ENCODE measurements at places on chromosomes 11 and 22.

DNA sequence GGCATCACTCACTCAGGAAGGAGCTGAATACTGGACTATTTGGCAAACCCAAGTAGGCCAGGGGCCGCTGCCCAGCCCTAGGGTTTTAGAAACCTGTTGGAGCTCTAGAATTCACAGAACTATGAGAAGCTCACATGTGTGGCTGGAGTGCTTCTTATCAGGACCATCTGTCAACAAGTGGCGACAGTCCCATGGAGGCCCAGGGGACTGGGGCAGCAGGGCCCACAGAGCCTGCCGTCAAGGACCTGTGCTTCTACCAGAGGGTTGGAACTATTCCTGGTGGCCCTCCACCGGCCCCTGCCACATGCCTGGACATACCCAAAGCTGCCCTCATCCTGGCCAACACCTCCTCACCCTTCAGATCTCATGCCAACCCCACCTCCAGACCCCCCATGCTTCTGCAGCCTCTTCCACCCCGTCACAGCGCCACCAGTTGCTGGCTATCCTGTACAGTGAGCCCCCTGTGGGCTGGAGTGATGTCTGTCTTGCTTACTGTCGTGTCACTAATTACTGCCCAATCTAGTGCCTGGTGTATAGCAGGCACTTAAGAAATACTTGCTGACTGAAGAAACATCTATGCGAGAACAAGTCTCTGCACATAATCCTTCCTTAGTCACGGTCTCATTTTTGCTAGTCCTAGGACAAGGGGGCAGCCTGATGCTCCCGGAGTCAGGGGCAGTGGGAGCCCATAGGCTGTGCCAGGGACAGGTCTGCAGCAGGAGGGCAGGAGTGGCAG, 27.2 kb upstream of the RASL10A start:
- no peak for DNase-seq

GRCh38 chr22:47200273-47201051, 438.0 kb downstream of the TBC1D22A start:
- no peak for DNase-seq

DNA sequence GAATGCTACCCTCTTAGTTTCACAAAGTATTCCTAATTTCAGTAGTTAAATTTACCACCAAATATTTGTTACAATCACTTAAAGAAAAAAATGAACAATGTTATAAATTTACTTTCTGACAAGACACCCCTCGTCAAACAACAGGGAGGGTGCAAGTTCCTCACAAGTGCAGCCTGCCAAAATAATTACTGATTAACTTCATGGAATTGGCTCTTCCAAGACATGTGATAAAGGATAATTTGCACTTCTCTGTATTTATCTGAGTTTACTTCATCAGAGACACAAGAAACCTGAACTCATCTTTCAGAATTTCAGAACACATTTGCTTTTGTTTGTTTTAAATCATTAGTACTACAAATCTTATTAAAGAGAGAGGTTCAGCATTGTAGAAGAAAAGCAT, 66.5 kb downstream of the LARGE2 start:
- DNase-seq: no peak

GRCh38 chr11:119752345-119752871, 23.4 kb upstream of the NECTIN1 start:
- DNase-seq: no peak

GRCh38 chr11:123186286-123186685, 8.8 kb downstream of the CLMP start:
- no peak for DNase-seq

GRCh38 chr11:105618343-105618955, 8.6 kb downstream of the GRIA4 start:
- DNase-seq: no peak

DNA sequence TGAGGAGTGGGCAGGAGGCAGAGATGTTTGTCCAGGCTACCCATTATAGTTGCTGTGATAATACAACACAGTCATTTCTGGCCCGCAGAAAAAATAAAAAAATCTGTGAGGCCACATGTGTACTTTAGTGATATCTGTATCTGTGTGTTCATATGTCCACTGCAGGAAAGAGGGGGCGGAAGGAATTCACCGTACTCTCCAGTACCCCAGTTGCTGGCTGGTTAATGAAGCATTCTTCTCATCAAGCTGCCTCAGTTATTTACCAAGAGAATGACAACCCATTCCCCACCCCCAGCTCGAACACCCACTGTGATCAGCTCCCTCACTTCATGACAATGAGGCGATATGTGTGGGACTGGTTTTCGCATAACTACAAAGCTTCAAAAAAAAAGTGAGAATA, 309.3 kb downstream of the SOX6 start:
- DNase-seq: no peak

- peak; percentile 49 for DNase-seq
These were observed at the start of gene TRIM6 for GRCh38 chr11:5596607-5597201. TSS of gene TRIM6 (plus strand) at chr11:5596637. CDS start at chr11:5596898, 261 bp downstream.

GRCh38 chr11:123273616-123274015, 78.6 kb upstream of the CLMP start:
- DNase-seq: no peak

DNA sequence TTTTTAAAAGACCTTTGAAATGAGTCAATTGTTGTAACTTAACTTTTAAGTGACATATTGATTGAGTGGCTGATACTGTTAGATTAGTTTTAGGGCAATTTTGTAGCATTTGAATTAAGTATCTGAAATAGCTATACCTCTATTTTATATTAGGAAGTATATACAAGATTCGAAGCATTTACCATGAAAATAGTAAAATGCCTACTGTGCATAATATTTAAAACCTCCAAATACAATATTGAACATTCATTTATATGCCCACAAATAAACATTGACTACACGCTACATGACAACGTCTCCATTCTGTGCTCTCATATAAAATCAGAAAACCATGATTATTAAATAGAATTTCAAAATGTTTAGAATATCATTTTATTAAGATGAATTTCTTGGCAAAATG, 14.5 kb downstream of the SOX6 start:
- DNase-seq: no peak

DNA sequence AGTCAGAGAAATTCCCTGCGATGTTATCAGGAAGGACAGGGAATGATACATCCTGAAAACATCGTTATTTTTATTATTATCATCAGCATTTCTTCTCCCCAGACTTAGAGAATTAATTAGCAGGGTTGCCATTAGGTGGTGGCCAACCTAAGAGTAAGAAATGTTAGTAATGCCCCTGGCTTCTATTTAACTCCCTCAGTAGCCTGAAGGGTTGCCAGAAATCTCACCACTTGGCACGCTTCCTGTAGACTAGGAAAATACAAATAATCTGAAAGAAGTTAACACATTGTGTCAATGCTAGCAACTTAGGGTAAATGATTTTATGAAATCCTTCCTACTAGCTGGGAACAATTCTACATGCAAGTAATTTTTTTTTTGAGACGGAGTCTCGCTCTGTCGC, 45.5 kb downstream of the ENDOD1 start:
- no peak for DNase-seq

GRCh38 chr11:129249923-129250322, 57.8 kb upstream of the ARHGAP32 start:
- DNase-seq: no peak

GRCh38 chr11:12831471-12832202, 157.4 kb downstream of the TEAD1 start:
- no peak for DNase-seq

DNA sequence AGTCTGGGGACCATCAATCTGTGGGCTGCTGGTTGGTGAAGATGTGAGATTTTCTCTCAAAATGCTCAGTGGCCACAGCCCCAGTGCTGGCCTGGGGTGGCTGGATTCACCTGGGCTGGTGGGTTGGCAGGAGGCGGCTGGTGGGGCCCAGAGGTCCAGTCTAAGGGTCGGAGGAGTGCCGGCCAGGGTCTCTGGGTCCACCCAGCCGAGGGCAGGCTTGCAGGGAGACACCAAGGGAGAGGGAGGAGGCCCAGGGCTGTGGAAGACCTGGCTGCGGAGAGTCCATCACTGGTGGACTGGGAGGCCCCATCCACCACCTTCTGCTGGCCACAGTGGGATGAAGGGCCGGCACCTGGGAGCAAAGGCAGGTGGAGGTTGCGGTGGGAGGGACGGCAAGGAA, 582 bp upstream of the SHANK3 start:
- DNase-seq: no peak

DNA sequence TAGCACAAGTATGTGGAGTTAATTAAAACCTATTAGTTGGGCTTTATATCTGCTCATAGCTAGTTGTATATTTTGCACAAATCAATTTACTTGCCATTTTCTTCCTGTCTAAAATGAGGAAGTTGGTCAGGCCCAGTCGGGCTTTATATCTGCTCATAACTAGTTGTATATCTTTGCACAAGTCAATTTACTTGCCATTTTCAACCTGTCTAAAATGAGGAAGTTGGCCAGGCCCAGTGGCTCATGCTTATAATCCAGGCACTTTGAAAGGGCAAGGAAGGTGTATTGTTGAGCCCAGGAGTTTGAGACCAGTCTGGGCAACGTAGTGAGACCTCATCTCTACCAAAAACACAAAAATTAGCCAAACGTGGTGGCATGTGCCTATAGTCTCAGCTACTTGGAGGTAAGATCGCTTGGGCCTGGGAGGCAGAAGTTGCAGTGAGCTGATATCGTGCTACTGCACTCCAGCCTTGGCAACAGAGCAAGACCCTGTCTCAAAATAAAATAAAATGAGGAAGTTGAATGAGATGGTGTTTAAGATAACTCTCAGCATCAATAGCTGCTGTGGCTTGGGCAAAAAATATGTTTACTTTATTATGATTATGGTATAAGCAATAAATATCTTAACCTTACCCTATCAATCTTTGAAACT, 1558.6 kb upstream of the RAG2 start:
- DNase-seq: no peak

GRCh38 chr11:93611836-93612677, 49.4 kb upstream of the CEP295 start:
- DNase-seq: no peak

DNA sequence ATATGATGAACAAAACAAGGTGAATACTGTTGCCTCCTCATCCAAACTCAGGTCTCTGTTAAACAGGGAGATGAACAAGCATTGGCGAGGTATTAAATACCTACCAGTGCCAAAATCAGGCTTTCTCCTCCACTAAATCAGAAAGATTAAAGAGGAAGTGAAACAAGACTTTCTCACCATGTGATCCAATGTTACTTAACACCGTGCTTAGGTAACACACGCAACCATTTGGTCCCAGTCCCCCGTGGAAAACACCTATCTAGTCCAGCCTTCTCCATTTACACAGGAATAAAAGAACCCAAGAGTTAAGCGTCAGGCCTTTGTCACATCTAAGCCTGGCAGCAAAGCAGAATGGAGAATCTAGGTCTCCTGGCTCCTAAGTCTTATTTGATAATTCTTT, 34.5 kb downstream of the TENM4 start:
- DNase-seq: no peak

DNA sequence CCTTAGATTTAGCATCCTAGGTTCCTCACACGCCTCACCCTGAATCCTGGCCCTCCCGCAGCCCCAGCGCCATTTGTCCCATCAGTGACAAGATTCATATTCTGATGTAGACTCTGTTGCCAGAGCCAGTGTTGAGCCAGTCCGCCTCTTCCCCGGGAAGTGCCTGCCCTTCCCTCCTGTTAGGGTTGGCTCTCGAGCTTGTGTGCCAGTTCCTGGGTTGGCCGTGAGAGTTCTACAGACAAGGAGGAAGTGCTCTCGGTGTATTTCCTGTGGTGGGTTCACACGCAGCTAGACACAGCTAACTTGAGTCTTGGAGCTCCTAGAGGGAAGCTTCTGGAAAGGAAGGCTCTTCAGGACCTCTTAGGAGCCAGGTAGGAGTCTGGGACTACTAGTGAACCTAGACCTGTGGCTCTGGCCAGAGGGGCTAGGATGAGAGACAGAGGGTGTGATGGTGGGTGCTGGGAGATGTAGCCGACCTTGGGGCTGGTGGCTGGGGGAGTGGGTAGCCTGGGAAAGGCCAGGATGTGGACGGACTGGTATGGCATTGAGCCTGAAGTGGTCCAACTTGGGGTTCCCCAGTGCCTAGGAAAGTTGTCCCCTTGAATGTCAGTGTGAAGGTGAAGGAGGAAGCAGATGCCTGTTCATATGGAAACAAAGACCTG, at the start of gene IL18BP:
IL18BP (plus strand) TSS at position 261 of the 662 bp plus-strand sequence. CDS start 1,076 bp downstream, outside the sequence.
- no peak for DNase-seq

- DNase-seq: no peak
These were observed 160.8 kb upstream of the NECTIN1 start for GRCh38 chr11:119889728-119890280.

DNA sequence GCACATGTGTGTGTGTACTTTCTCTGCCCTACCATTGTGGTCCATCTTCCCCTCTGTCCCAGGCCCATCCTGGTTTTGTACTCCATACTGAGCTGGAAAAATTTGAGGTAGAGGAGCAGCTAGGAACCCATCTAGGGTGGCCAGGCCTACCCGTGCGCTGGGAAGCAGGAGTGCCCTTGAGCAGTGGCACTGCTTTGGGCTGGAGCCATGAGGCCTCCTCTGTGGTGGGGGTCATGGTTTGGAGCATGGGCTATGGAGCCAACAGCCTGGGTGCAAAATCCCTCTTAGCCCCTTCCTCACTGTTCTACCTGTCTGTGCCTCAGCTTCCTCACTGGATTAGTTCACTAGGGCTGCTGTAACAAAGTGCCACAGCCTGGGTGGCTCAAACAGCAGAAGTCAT, 21.9 kb upstream of the ALG8 start:
- no peak for DNase-seq

- DNase-seq: no peak
These were observed 130.8 kb upstream of the SPON1 start for GRCh38 chr11:13831696-13832095.

DNA sequence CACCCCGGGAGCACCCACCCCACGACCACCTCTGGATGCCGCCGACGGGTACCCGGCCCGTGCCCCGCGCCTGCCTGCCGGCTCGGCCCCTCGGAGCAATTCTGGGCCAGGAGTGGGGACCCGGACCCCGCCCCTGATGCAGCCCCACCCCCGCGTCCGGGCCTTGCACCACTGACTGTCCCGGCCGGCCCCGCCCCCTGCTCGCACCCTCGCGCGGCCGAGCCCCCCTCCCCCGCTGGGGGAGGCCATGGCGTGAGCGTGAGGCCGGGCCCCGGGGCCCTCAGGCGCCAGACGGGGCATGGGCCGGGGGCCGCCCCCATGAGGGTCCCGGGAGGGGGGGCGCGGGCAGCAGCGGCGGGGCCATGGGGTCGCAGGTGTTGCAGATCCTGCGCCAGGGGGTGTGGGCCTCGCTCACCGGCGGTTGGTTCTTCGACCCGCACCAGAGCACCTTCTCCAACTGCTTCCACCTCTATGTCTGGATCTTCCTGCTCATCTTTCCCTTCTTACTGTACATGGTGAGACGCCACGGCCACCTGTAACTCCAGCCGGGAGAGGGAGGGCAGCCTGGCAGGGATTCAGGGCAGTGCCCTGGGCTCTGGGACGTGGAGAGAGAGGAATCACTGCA, 486 bp downstream of the PCNX3 start:
- no peak for DNase-seq

GRCh38 chr11:7523416-7524210, 9.8 kb downstream of the PPFIBP2 start:
- no peak for DNase-seq

DNA sequence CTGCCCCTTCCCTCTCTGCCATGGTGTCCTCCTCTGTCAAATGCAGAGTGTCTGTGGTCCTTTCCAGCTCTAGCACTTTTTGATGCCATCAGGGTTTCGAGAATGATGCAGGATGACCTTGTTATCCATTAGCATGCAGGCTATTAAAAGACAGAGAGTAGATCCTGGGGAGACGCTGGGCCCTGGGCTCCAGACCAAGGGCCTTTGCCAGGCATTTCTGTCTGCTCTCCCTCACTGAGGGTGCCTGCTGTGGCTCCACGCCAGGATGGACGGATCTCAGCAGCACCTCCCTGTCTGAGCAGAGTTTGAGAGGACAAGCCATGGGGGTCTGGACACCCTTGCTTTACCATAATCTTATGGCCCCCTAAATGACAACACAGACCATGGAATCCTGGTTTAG, 110.8 kb upstream of the CD82 start:
- no peak for DNase-seq

All from NCI-H460 (cell line).